Activated CD8-positive, alpha-beta T cell treated with anti-CD3 and anti-CD28 coated beads for 36 hours (primary cell): ENCODE measurements at places on chromosomes 5 and 9. TPM values are rescaled to one million over a fixed set of nuclear protein-coding genes. Genes with fewer than 3 reads are reported as not detected.

GRCh38 chr5:137092831-137093230 is 406.3 kb downstream of the SPOCK1 start:
- H3K36me3 ChIP-seq = no peaks in the 10 kb centered on the region
- no peak overlapping the region for H3K4me3 ChIP-seq
- H3K4me1 ChIP-seq = no peaks in the 10 kb centered on the region
- H3K27ac ChIP-seq = no peak overlapping the region

GRCh38 chr9:129027685-129028191 is 393 bp downstream of the SH3GLB2 start:
- no peaks in the 10 kb centered on the region for H3K27me3 ChIP-seq
- peak; percentile 71 for DNase-seq
- peak overlapping the region; percentile 80 for H3K4me3 ChIP-seq
- peaks cover 17% of the 10 kb centered on the region for H3K4me1 ChIP-seq
- H3K36me3 ChIP-seq = no peaks in the 10 kb centered on the region

FAT2 gene
- total RNA-seq = not detected

GRCh38 chr5:61498121-61498520 is 166.1 kb downstream of the ZSWIM6 start:
- H3K36me3 ChIP-seq = peaks cover 7% of the 10 kb centered on the region
- H3K4me1 ChIP-seq = no peaks in the 10 kb centered on the region

DNA sequence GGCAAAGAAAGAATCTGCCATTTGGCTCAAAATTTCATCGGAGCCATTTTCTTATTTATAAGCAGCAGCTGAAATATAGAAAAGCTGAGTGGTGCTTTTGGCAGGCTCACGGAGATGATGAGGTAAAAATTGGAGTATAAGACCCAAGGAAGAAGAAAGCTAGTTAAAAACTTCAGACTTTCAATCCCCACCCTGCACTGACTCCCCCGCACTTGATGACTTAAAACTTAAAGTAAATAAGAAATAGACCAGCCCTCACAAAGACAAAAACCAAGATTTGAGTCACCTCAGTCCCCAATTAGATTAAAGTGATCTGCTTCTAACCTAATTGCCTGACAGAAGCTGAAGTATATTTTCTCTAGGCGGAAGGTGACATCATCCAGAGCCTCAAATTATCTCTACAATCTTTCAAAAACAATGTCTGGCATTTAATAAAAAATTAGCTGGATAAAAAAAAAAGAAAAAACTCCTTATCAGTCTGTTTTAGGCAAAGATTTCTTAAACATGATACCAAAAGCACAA is 124.0 kb upstream of the PJA2 start:
- no peak for DNase-seq
- H3K27ac ChIP-seq = no peak overlapping the region
- H3K36me3 ChIP-seq = no peaks in the 10 kb centered on the region
- H3K4me1 ChIP-seq = no peaks in the 10 kb centered on the region

DNAH5 gene
- total RNA-seq = not detected
